ENCODE measurements at places on chromosomes 13 and 19.

DNA sequence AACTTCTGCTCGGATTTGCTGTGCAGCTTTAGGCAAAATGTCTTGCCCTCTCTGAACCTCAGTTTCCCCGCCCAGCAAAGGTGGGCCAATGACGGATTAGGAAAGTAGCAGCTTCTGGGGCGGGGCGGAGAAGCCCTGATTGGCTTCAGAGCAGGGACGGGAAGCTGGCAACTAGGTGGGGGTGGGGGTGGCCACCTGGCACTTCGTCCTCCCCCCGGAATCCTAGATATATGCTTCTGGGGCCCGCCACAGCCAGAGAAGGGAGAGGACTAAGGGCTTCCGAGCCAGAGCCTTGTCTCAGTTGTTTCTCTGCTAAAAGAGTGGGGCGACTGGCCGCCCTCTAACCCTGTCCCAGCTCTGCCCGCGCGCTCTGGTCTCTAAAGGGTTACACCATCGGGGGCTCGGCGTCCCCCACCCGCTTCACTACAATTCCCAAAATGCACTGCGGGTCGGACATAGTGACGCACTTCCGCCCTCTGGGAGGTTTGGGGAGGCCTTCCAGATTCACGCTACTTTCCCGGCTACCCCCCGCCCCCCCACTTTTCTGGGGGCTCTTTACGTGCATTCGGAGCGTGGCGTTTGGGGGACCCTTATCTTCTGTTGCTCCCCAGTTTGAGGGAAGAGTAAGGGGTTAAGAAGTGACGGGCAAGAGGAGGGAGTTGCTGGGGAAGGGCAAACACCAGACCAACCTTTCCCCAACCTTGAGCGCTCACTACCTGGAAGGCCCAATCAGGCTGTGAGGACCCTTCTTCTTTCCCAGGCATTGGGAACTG lies 672 bp upstream of the IRF2BP1 start:
- peak; percentile 93 for DNase-seq

DNA sequence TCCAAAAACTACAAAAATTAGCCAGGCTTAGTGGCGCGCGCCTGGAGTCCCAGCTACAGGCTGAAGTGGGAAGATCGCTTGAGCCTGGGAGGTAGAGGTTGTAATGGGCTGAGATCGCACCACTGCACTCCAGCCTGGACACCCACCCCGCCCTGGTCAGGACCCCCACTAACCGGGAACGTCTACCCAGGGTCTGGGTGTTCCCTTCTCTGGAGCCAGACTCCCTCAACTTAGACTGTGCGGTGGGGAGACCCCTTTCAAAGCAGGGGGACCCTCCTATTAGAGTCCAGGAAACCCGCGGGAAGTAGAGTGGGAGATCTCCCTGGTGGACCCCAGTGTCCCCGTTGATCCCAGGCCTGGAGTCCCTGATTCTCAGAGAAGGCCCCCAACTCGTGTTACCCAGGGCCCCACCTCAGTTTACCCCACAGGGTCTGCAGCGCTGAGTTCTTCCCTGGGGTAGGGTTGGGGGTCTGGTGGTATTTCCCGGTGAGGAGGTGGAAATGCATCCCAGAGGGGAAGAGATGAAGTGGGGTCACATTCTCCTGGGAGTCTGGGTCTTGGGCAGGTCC lies 6.1 kb upstream of the ARRDC2 start:
- peak; percentile 27 for DNase-seq

DNA sequence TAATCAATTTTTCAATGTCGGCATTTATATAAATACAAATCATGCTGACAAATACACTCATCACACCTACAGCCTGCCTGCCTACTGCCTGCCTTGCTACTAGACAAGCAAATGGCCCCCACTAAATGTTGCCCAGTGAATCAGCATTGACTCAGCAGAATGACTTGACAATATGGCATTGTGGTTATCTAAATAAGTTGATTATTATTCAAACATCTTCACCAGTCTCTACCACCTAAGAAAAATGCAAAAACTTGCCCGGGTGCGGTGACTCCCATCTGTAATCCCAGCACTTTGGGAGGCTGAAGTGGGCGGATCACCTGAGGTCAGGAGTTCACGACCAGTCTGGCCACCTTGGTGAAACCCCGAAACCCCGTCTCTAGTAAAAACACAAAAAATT lies 296.1 kb downstream of the PCDH9 start:
- DNase-seq, result no peak

DNA sequence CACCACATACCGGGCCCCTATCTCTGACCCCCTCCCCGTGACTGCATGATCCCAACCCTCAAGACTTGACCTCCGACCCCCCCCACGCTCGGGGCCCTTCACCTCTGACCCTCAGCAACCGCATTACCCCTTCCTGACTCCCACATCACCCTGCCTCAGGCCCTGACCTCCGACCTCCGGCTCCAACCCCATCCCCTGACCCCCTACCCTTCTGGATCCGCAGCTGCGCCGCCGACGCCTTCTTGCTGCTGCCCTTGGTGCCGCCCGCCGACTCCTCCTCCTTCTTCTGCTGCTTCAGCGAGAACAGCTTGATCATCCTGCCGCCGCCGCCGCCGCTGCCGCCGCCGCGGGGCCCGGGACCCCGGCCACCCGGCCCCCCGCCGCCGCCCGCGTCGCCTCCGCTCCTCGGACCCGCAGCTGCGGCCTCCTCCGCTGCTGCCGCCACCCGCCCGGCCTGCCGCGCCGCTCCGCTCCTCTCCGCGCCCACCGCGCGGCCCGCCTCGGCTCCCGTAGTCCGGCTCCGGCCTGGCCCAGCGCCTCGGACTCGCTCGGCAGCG lies at the start of gene UBE2M:
TSS of gene UBE2M (minus strand) at position 546 of the 557 bp plus-strand sequence. CDS start at position 316, 230 bp downstream.
- DNase-seq, result peak; percentile 70

GRCh38 chr19:39212375-39212742 lies 8.3 kb upstream of the SYCN start:
- DNase-seq, result no peak

- DNase-seq, result no peak
Observed at GRCh38 chr13:30639671-30640070, 22.0 kb downstream of the USPL1 start.

DNA sequence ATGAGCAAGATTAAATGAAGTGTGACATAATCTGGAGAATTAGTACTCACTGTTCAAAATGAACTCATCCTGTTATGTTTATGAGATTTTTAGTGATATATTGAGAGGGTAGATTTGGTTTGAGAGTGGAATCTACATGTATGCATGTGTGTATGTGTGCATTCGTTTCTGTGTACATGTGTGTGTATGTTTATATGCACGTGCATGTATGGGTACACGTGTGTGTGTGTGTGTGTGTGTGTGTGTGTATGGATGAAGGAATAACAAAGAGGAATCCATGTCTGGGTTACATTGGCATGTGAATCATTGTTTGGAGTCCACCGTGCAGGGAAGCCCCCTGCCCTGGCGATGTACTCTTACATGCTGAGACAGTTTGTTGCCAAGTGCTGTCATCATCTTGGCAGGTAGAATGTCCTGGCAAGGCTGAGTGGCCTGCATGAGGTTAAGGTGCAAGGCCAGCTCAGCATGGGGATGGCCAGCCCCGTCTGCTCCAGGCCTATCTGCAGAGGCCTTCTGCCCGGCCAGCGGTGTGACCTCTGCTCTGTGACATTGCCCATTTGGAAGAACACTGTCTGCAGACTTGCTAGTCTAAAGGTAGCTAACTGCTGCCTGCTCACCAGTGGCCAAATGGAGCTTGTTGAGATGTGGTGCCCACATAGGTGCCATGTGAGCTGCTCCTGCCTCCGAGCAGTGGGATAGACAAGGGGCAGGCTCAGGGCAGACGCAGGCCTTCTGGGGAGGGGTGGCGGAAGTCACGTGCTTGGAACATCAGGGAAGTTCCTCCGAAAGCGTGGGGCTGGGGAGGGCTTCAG lies 222.3 kb downstream of the TEX29 start:
- no peak for DNase-seq

DNA sequence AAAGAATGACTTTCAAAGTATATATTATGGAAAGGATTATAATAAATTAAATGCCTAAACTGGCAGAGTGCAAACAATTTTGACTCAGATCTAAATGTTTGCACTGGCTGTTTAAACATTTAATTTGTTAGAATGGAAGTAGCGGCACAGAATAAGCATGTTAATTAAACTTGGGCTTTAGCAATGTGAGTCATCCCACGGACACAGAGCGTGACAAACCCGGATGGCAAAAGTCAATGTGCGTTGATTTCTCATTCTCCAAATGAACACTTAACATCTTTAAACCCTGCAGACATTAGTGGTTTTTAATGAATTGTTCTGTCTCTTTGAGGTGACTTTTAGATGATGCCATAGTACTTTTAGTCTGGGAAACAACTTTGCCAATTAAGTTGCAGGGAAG lies 38.4 kb downstream of the PCDH8 start:
- DNase-seq, result no peak

GRCh38 chr19:1756705-1757465 lies 3.6 kb downstream of the ONECUT3 start:
- no peak for DNase-seq

- DNase-seq, result no peak
Observed at GRCh38 chr19:46776927-46777911, 11.2 kb downstream of the SLC1A5 start.

Data from uterus (tissue), 4 donors.